Stomach (tissue), 19 donors: ENCODE measurements at places on chromosomes 5 and 9. TPM values are rescaled to one million over a fixed set of nuclear protein-coding genes. Genes with fewer than 3 reads are reported as not detected.

DNA sequence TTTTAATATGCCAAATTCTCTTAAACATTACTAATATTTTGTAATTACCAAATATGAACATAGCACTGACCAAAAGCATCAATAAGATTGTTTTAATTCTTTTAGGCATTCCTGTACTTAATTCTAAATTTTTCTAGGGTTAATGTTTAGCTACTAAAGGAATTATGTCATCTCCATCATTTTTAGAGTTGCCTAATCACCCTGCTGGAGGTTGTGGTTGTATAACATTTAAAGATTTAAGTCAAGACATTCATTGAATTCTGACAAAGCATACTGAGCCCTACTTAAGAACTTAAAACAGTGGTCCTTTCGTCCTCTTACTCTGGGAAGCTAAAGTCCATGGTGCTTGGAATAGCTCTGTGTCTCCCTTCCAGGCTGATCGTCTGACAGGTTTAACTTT is 28.1 kb upstream of the DAB2 start:
- no peak for DNase-seq

GRCh38 chr5:14408969-14409586 is 172.5 kb upstream of the OTULINL start:
- DNase-seq = no peak

- DNase-seq = no peak
These were observed 139.3 kb upstream of the COL5A1 start for GRCh38 chr9:134502266-134502791.

GRCh38 chr9:22739712-22740111 is 293.1 kb downstream of the DMRTA1 start:
- peak; percentile 0 for DNase-seq

DNA sequence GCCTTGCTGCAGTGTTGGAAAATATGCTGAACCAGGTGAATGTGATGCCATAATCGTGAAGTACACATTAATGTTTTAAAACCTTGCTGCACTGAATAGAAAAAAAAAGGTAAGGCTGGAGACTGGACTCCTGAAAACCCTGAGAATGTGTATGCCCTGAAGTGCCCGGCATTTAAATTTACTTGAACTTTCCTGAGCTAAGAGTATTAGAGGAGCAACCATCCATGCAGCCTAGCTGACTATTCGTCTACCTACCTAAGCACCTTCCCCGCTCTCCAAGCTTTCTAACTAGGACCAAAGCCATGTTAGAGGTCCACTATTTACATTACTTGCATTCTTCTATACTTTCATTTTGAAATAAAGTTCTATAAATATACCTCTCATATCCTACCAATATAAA is 1.4 kb downstream of the GABRG2 start:
- DNase-seq = no peak

TLX3 gene
- total RNA-seq = not detected

LRRC70 gene
- total RNA-seq = not detected

DNA sequence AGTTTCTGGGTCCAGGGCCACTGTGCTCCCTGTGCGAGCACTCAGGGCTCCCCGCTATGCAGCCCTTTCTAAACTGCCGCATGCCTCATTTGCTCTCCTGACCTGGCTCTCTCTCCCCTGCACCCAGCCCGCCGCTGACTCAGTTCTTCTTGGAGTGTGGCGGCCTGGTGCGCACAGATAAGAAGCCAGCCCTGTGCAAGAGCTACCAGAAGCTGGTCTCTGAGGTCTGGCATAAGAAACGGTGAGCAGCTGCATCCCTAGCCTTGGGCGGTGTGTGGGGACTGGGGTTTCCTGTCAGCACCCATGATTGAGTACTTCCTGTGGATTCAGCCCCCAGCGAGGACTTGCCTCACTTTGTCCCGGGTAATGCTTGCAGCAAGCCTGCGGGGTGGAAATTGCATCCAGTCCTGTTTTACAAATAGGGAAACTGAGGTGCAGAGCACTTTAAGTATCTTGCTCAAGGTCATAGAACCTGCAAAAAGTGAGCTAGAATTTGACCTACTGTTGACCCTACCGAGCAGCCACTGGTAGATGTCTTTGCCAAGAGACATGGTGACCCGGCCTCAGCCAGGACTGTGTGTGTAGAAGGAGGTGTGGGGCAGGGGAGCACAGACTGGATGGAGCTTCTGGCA is 27.9 kb downstream of the USP20 start:
- peak; percentile 59 for DNase-seq

DNA sequence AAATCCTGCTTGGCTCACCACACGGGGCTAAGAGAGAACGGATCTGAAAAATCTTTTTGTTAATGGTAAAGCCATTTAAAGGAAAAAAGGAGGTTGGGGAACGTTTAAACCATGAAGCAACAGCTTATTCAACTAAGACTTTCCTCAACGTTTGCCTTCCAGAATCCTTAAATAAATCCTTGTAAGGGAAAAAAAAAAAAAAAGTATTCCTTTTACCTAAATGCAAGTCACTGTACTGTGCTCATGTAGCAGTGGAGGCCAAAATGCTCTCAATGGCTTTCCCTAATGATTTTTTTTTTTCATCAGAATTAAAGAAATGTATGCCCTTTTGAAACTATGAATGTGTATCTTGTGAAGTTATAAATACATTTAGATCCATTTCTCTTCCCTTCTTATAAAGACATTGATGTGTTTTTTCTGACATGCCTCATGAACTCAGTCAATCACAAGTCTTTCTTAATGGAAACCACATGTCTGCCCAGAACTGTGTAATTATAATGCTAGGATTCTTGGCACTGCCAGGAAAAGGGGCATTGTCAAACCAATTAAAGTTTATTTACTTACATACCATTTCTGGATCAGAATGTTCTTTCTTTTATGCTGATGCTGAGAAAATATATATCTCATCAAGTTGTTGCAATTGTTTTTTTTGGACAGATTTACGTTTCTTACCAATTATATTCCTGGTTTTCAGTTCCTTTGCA is 107.5 kb downstream of the EBF1 start:
- no peak for DNase-seq

GRCh38 chr9:33233626-33234342 is 6.2 kb upstream of the SPINK4 start:
- peak; percentile 96 for DNase-seq

DNA sequence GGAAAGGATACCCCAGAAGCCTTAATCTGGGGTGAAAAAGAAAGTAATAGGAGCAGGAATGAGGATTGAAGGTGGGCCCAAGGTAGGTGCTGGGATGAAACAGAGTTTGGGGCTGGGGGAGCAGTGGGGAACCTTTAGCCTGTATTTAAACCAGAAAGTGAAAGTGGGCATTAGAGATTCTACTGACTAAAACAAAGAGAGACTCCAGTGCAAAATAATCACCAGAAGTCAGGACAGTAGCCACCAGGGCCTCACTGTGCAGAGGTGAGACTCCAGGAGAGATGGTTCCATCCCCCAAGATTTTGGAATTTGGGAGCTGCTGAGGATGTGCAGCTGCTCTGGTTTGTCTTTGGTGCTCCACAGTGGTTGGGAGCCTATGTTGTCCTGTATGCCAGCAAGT is 13.1 kb downstream of the DNAJB5 start:
- DNase-seq = no peak

HCN1 gene
- not detected for total RNA-seq

DNA sequence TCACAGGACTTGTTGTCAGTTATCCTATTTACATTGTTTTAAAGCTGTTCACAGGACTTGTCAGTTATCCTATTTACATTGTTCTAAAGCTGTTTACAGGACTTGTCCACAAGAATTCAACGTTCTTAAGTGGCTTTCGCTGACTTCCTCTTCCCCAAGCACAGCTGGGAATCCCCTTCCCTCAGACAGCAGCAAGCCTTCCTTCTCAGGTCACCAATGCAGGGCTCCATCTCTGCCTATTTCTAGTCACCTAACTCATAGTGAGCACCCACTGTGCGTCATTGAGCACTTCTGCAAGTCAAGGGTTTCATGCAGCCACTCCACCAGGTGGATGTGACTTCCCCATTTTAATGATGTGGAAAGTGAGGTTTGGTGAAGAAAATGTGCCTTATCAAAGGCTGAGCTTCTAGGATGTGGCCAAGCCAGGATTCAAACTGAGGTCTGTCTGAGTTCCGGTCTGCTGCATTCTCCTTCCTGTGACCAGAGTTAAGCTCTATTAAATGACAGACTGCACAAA is 109.8 kb upstream of the ZNF462 start:
- no peak for DNase-seq

DNA sequence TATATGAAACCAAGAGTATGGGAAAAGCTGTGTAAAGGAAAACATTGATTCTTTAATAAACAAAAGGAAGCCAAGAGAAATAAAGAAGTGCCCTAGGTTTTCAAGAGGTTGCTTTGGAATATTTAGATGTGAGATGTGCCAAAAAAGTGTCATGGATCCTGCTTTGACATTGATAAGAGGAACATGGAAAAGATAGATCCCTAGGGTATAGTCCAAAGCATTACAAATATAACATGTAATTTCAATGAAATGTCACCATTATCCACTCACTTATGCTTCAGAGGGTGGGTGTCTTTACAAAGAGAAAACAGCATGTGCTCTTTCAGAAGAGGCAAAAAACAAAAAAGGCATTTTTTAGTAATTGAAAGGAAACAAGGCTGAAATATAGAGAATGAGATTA is 1196.7 kb downstream of the EFNA5 start:
- no peak for DNase-seq

CAMSAP1 gene
- total RNA-seq = 38.3 TPM

GRCh38 chr9:116741086-116741740 is 54.1 kb downstream of the TRIM32 start:
- DNase-seq = no peak

DNA sequence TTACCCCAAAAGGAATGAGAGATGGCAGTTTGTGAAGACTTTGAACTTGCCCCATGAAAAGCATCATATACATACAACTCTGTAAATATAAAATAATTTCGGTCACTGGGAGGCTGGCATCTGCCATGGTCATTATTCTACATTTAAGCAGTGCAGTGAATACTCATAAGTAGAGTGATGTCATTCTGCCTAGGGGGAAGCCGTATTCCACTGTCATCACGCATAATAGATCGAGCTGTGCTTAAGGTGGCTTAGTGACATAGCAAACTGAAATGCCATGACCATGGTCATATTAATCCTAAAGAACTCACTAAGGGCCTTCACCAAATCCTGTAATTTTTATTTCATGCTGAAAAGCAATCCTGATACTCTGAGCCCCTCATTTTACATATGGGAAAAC is 42.4 kb upstream of the NR4A3 start:
- no peak for DNase-seq

GRCh38 chr9:95004411-95005277 is 278.1 kb downstream of the AOPEP start:
- peak; percentile 74 for DNase-seq

- DNase-seq = no peak
These were observed 16.2 kb upstream of the CPLX2 start for GRCh38 chr5:175855041-175855720.

DNA sequence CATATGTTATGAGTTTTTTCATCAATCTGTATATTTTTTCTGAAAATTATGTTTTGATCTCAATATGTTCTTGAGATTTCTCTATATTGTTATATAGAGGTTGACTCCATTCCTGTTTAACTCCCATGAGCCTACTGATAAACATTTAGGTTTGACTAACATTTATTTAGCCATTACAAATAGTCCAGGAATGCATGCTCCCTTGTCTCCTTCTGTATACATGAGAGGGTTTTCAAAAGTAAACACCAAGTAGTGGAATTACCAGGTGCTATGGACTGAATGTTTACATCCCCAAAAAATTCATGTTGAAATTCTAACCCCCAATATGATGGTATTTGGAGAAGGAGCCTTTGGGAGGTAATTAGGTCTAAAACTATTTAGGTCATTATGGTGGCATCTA is 3.5 kb upstream of the OR5C1 start:
- DNase-seq = no peak

UBQLN1 gene
- 81.0 TPM for total RNA-seq

DNA sequence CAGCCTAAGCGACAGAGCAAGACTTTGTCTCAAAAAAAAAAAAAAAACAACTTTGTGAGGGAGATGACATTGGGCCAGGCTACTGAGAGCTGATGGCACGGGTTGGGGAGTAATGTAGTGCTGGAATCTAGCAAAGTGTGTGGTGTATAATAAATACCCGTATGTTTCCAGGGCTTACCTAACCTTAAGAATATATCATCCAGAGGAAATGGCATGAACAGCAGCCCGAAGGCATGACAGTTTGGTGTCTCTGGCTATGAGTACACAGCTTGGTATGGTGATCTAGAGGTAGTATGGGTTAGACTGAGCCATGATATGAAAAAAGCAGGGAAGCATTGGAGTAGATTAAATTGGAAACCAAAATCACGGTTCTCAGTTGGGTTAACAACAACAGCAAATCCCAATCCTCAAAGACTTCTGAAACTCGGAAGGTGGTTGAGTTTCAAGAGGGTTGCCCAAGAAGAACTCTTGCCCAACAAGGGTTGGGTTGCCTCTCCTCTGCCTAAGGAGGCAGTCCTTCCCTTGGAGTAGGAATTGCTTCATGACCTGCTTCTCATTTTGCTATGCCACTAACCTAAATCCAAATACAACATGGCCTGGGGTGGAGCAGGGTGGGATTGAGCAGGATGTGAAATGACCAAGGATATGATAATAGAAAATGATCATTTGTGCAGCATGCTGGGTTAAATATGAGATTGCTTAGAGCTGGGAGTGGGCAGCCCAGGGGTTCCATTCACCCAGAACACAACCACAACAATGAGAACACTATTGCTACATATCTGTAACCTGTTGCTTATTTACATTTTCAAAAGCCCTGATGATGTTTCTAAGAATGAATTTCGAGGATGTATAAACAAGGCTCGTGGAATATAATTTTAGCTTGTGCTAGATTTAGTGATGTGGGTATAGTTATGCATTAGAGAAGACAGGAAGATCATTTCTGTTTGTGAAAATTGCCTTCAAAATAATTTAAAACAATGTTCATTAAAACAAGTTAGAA is 64.6 kb upstream of the ZFR start:
- no peak for DNase-seq

GRCh38 chr5:118397236-118397635 is 591.1 kb downstream of the DTWD2 start:
- no peak for DNase-seq

DNA sequence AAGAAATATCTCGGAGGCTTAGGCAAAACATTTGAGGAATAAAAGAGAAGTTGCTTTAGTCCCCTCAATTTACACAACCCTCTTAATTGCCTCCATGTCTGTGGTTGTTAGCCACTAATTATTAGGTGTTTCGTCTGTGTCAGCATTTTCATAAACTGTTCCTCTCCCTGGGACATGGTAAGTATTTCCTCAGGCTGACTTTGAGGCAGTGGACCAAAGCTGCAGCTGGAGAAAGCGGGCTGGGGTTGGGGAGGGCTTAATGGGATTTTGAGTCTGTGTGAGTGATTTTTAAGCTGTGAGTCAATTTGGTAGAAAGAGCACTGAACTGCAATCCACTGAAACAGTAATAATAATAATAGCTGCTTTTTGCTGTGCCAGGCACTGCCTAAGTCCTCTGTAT is 13.0 kb upstream of the TTC1 start:
- DNase-seq = no peak

GRCh38 chr5:136528481-136529030 is 163.2 kb upstream of the TRPC7 start:
- DNase-seq = no peak

GRCh38 chr5:125484742-125485641 is 738.6 kb upstream of the ZNF608 start:
- peak; percentile 87 for DNase-seq

- DNase-seq = peak; percentile 42
These were observed 68.5 kb downstream of the WWC1 start for GRCh38 chr5:168359820-168360460.
